Bone marrow (tissue), 2 donors: ENCODE measurements at places on chromosomes 6 and 20.
A peak's percentile ranks its signal among the peaks of the same experiment; 100 is the strongest.

- DNase-seq = no peak
These were observed 16.8 kb downstream of the TPD52L1 start for GRCh38 chr6:125170376-125170775.

DNA sequence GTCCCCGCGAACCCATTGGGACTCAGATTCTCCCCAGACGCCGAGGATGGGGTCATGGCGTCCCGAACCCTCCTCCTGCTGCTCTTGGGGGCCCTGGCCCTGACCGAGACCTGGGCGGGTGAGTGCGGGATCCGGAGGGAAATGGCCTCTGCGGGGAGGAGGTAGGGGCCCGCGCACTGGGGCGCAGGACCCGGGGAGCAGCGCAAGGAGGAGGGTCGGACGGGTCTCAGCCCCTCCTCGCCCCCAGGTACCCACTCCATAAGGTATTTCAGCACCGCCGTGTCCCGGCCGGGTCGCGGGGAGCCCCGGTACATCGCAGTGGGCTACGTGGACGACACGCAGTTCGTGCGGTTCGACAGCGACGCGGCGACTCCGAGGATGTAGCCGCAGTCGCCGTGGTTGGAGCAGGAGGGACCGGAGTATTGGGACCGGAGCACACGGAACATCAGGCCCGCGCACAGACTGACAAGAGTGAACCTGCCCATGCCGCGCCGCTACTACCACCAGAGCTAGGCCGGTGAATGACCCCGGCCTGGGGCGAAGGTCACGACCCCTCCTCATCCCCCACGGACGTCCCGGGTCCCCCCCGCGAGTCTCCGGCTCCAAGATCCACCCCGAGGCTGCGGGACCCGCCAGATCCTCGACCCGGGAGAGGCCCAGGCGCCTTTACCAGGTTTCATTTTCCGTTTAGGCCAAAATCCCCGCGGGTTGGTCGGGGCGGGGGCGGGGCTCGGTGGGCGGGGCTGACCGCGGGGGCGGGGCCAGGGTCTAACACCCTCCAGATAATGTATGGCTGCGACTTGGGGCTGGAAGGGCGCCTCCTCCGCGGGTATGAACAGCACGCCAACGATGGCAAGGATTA lies 15.7 kb upstream of the HLA-A start:
- DNase-seq = peak; percentile 87

- no peak for DNase-seq
These were observed 3.9 kb upstream of the DSE start for GRCh38 chr6:116366740-116367275.

DNA sequence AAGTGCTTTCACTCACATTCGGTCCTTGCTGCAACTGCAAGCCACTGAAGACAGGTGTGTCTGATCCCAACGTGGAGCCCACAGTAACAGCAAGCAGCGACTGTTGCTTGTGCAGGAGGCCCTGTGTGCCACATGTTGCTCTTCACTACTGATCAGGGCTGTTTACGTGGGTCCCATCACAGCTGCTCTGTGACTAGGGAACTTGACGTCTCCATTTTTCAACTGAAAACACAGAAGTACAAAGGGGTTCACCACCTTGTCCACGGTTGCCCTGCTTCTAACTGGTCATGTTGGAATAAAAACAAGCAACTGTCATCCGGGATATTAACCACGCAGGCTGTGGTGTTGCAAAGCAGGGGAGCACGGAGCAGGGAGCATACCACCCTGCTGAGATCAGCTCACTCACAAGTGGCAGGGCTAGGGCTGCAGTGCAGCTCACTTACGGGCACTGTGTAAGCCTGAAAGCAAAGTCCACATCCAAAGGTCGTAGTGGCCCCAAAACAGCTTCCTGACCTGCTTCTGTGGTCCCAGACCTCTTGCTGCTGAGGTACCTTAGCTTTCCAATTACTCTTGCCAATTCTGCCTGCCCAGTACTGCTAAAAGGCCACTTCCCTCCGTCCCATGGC lies 105.8 kb upstream of the DUSP22 start:
- DNase-seq = no peak

DNA sequence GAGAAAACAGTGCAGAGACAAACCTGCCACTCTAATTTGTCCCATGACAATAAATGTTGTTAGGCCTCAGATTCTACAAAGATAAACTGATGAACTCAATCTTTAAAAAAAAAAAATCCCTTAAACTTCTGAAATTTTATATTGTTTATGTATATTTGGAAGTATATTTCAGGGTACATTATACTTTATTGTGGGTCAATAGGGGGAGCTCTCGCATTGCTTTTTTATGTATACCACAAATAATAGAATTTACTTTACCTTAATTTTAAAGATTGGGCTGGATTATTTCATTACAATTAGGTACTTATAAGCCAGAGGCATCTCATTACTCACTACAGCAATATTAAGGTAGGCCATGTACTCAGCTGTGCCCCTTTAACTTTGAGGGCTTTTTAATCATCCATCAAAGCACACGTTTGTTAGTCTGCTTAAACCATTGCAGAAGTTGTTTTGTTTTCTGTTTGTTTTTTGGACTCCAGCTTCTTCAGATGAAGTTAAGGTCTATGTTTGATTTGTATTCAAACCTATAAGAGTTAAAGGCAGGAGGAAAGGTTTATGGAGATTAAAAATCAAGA lies 56.3 kb upstream of the EYA4 start:
- DNase-seq = no peak

- no peak for DNase-seq
These were observed 3.5 kb upstream of the MOCS1 start for GRCh38 chr6:39937686-39938333.

GRCh38 chr6:13125841-13126240 lies 202.5 kb downstream of the TBC1D7 start:
- DNase-seq = no peak

DNA sequence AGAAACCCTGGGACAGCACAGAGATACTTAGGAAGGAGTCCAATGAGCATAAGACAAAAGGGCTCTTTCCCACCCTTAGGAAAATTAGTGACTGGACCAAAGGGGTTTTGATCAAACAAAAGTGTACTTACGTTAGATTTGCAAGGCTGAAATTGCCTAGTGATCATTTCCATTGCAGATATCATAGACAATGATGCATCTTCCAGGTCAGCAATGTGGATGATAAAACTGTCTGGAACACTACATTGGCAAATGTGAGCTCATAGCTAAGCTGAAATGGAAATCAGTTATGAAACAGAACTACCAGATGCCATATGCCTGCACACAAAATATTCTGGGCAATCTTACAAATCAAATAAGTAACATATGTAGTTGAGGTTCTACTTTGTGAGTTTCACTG lies 34.0 kb downstream of the LY86 start:
- DNase-seq = no peak

- DNase-seq = no peak
These were observed 7.7 kb downstream of the PHIP start for GRCh38 chr6:79070206-79070825.

DNA sequence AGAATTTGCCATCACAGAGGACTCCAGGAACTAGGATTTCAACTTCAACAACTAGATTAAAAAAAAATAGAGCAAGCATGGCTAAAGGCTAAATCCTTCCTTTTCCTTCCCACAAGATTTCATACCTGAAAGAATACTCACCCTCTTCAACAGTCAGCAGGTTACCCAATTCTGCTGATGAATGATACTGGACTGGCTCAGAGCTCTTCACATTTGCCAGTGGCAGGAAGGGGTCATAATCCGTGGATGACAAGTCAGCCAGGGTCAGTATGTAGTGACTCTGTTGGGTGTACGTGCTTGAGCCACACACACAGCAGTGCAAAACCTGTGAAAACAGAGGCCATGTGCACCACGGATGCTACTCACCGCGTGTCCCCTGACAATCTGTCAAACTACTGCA lies 152.9 kb downstream of the INSM1 start:
- DNase-seq = no peak

DNA sequence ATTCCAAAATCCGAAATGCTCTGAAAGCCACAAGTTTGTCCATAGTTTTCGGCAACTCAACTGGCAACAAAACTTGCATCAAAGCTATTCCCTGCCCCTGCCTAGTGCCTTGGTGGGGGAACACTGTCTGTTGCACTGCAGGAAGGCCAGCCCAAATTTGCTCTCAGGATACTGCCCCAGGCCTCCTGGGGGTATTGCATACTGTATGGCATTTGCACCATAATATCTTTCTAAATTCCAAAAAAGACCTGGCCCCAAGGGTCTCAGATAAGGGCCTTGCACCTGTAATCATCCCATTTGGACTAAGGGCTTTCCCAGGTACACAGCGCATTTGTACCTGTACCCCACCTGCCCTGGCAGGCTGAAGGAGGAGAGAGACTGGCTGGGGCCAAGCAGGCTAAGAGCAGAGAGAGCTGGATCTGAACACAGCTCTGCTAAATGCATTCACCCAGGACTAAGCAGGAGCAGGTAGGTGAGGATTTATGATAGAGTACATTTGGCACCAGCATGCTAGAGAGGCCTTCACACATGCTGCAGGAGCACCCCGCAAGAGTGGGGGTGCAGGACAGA lies 4.0 kb upstream of the GRM4 start:
- DNase-seq = no peak

DNA sequence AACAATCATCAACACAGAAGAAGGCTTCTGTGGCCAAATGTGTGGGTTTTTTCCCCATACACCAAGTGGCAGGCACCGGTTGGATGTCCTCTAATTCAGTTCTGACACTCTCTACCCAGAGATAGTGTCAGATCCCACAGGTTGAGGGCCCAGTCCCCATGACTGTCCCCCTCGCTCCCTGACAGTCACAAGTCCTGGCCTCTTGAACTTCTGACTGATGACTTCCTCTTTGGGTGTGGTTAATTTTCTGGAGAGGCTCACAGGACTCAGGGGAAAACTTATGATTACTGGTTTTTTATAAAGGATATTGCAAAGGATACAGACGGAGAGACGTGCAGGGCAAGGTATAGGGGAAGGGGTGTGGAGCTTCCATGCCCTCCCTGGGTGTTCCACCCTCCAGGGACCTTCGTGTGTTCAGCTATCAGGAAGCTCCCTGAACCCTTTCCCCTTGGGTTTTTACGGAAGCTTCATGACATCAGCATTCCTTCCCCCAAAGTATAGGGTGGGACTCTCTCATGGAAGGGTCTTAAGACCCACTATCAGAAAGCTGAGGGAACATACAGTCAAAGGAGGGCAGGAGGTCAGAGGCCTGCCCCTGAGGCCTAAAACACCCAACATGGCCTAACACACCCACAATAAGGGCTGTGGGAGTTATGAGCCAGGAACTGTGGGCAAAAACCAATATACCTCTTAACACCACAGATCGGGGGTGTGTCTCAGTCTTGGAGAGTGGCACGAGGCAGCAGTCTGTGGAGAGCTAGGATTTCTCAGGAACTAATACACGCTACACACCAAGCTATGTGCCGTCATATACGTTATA lies 33.3 kb downstream of the FARS2 start:
- no peak for DNase-seq

DNA sequence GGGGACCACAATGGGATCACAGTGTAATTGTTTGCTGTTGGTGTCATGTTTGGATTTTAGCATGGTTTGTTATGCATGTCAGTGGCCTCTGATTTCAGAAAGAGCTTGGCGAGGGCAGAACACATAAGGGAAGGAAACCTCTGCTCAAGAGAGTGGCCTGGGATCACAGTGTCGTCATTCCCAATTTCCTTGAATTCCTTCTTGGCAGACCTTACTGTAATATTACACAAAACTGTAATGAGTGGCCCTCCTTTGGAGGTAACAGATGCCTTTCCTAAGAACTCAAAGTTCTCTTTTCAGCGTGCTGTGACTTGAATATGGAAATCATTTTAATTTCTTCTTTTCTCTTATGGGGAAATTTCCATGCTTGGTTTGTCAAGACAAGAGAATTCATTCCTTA lies 46.9 kb downstream of the JAG1 start:
- no peak for DNase-seq

GRCh38 chr20:49392745-49393144 lies 89.7 kb downstream of the KCNB1 start:
- DNase-seq = no peak

- DNase-seq = no peak
These were observed 86.4 kb downstream of the IRAK1BP1 start for GRCh38 chr6:78953798-78954197.

GRCh38 chr6:37584654-37585522 lies 85.2 kb upstream of the CCDC167 start:
- DNase-seq = no peak

DNA sequence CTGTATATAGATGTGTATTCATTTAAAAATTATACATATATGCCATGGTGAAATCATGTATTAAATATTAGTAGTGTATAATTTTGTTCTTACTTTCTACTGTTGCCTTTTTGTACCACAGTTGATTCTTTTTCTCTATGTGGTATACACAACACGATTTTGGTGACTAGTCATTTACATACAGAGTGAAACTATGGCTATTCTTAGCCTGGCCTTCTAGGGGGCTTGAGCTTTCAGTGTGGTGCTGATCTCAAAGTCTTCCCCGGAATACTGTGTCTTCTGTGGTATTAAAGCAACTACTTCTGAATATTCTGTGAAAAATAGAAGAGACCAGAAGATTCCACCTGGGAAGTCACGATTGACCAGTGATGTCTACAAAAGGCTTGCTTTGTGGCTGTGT lies 301.9 kb downstream of the UTRN start:
- no peak for DNase-seq

DNA sequence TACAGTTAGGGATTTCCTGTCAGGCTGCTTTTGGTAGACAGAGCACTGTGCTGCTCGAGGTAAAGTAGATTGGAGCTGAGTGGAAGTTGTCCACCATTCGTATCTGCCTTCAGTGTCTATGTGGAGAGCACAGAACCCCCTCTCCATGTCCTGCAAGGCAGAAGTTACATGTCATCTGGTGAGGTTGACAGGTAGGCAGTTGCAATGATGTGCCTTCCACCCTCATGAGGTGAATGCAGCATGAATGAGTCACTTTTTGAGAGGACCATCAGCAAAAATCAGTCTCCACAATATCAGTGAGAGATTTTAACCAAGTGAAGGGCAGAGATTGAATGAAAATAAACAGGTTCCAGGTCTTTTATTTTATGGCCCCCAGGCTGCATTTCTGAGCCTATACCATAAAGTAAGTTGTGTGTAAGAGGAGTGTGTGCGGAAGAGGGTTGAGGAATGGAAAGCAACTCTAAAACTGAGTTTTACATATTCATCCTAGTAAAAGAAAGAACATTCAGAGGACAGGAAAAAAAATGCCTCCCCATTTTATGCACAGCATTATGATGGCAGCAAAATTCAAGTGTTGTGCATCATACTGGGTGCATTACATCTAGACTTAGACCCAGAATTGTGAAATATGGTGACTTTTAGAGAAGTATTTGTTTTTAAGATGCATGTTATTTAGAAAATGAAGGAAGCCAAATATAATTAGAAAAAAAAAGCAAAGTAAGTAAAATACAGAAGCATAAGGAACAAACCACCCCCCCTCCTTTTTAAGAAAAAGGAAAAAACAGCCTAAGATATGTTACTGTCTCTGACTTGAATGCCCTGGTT lies 15.8 kb downstream of the TRAPPC3L start:
- no peak for DNase-seq

DNA sequence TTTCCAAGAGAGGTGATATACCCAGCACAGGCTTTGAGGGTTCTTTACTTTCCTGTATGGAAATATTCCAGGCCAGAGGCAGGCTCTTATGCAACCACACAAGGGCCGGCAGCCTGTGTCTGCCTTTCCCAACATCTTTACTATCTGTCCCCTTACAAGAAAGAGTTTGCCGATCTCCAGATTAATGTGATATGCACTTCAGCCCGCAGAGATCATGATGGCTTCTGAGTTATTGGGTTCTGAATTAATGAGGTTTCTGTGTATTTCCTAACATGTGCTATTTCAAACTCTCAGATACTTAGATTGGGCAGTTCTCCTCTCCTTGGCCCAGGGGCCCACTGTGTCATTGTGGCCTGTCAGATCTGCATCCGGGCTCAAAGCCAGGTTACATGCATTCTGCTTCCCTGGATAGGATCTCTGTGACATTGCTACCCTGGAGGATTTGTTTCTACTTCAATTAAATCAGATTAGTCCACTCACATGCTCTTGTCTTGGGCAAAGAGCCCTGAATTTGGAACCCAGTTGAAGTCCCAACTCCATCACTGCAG lies 56.6 kb downstream of the TGM2 start:
- no peak for DNase-seq
